ENCODE measurements at places on chromosomes 6 and 20. TPM values are rescaled to one million over a fixed set of nuclear protein-coding genes. Genes with fewer than 3 reads are reported as not detected.

DNA sequence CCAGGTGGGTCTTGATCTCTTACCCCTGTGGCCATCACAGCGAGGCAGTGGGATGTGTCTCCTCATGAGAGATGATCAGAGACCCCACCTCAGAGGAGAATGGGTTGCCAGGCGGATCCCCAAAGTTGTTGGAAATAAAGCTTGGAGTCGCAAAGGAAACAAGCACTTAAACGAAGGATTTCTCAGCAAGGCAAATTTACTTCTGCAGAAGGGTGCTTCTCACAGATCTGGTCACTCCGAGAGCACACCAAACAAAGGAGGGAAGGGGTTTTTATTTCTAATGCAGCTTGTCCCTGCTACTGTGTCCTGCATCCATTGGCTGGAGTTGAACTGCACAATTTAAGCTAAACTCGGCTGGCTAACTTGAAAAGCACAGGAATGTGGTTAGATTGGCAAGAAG lies 466.6 kb upstream of the EYS start:
- no peak overlapping the region for H3K27ac ChIP-seq
- no peaks in the 10 kb centered on the region for H3K4me1 ChIP-seq
- H3K27me3 ChIP-seq, result no peaks in the 10 kb centered on the region
- no peak overlapping the region for H3K4me3 ChIP-seq
- no peaks in the 10 kb centered on the region for H3K36me3 ChIP-seq

DNA sequence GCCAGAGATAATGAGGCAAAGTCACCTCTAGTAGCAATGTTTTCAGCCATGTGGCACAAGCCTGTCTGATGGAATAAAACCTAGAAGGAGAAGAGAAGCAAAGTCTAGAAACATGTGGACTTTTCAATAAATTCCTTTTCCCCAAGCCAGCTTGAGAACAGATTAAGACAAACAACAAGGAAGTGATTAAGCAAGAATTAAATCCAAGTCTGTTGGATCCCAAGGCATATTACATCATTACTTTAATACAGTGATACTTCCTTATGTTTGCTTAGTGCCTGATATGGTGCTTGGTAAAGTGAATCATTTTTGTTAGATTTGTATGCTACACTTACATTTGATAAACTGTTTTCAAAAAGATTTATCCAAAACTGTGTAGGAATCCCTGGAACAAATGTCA lies 260.3 kb upstream of the FAM83B start:
- DNase-seq, result peak; percentile 56
- H3K4me3 ChIP-seq, result no peak overlapping the region
- H3K36me3 ChIP-seq, result no peaks in the 10 kb centered on the region
- no peaks in the 10 kb centered on the region for H3K4me1 ChIP-seq
- H3K27ac ChIP-seq, result no peak overlapping the region
- H3K27me3 ChIP-seq, result no peaks in the 10 kb centered on the region

GRCh38 chr6:4776131-4776492 lies at the start of gene CDYL:
Gene CDYL, plus strand, starts transcription at chr6:4776404. Its CDS starts 380 bp downstream, at chr6:4776784.
- no peaks in the 10 kb centered on the region for H3K36me3 ChIP-seq
- no peak within 1 kb of the TSS for H3K27ac ChIP-seq
- no peaks in the 10 kb centered on the region for H3K4me1 ChIP-seq

DNA sequence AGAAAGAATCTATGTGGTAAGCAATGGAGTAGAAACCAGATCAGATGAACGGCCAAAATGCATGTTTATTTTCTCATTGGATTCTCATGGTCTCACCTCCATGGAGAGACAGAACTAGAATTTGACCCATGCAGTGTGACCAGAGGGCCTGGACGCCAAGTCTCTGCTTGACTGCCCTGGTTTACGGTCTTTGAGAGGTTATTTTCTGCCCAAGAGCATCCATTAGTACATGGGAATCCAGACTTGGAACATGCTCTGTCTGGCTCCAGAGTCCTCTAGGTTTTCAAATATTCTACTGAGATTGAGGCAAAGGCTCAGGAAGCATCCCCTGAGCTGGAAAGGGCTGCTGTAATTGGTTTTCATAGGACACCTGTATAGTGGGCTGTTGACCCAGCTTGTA lies 45.5 kb upstream of the UST start:
- H3K27ac ChIP-seq, result no peak overlapping the region
- no peaks in the 10 kb centered on the region for H3K27me3 ChIP-seq
- peaks cover 12% of the 10 kb centered on the region for H3K4me1 ChIP-seq
- H3K4me3 ChIP-seq, result peak overlapping the region; percentile 54
- no peak for DNase-seq
- no peaks in the 10 kb centered on the region for H3K36me3 ChIP-seq

GRCh38 chr20:41654292-41654691 lies 36.1 kb upstream of the CHD6 start:
- H3K36me3 ChIP-seq, result no peaks in the 10 kb centered on the region
- no peaks in the 10 kb centered on the region for H3K27me3 ChIP-seq
- DNase-seq, result no peak
- no peak overlapping the region for H3K27ac ChIP-seq
- no peak overlapping the region for H3K4me3 ChIP-seq

- no peak overlapping the region for H3K4me3 ChIP-seq
- H3K27ac ChIP-seq, result no peak overlapping the region
- DNase-seq, result peak; percentile 52
- no peaks in the 10 kb centered on the region for H3K4me1 ChIP-seq
- no peaks in the 10 kb centered on the region for H3K36me3 ChIP-seq
- no peaks in the 10 kb centered on the region for H3K27me3 ChIP-seq
Measured at GRCh38 chr20:9955646-9956045, 79.1 kb upstream of the ANKEF1 start.

DNA sequence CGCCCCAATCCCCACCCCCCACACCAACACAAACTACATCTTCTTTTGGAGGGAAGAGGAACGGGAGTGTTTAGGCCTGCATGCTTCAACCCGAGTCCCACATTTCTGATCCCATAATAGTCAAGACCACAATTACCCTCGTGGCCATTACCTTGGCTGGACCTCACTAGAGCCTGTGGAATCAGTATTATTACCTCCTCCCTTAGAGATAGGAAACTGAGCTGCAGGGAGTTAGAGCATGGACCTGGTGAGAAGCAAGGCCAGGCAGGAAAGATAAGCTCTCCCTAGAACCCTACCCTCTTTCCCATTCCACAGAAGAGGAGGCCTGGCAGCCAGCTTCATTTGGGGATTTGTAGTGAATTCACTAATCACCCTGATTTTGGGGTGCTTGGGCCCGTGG lies 74.1 kb downstream of the NCR2 start:
- no peak for DNase-seq
- no peaks in the 10 kb centered on the region for H3K4me1 ChIP-seq
- H3K36me3 ChIP-seq, result no peaks in the 10 kb centered on the region

GRCh38 chr6:111129013-111129412 lies 41.7 kb downstream of the SLC16A10 start:
- no peak overlapping the region for H3K27ac ChIP-seq
- H3K36me3 ChIP-seq, result no peaks in the 10 kb centered on the region
- no peaks in the 10 kb centered on the region for H3K27me3 ChIP-seq
- peak; percentile 8 for DNase-seq

DNA sequence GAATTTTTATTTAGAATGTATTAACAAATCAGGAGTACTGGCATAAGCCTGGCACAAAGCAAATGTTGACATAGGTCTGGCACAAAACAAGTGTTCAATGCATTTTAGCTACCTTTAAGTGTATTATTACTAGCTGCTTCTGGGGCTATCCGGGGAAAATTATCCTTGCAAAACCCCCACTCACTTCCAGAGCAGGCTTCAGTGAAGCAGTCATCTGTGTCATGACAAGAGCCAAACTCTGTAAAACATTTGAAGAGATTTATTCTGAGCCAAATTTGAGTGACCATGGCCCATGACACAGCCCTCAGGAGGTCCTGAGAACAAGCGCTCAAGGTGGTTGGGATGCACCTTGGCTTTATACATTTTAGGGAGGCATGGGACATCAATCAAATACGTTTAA lies 6.4 kb upstream of the TRIM38 start:
- no peaks in the 10 kb centered on the region for H3K27me3 ChIP-seq
- H3K4me3 ChIP-seq, result no peak overlapping the region

- peak; percentile 100 for DNase-seq
- H3K27ac ChIP-seq, result peak overlapping the region; percentile 99
- peak overlapping the region; percentile 38 for H3K4me3 ChIP-seq
- no peaks in the 10 kb centered on the region for H3K36me3 ChIP-seq
- no peaks in the 10 kb centered on the region for H3K27me3 ChIP-seq
- peaks cover 48% of the 10 kb centered on the region for H3K4me1 ChIP-seq
Measured at GRCh38 chr20:45779011-45779915, 12.4 kb downstream of the WFDC3 start.

GRCh38 chr20:63121749-63122405 lies 94.1 kb downstream of the YTHDF1 start:
- H3K27ac ChIP-seq, result no peak overlapping the region
- H3K4me1 ChIP-seq, result no peaks in the 10 kb centered on the region

DNA sequence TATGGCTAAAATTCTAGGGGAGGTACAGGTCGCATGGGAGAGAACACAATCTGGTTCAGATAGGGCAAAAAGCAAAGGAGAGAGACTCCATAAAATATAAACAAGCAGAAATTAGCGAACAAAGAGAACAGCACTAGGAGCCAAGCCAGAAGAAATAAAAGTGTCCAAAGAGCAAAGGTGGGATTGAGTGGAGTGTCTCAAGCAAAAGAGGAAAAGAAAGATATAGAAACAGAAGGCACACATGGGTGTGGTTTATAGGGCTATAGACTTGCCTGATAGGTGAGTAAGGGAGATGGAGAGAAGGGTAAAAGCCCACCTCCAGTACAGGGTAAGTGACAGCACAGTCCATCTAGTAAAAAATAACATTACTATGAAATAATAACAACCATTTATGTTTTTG lies 36.5 kb upstream of the IRAK1BP1 start:
- H3K4me3 ChIP-seq, result no peak overlapping the region
- H3K27ac ChIP-seq, result no peak overlapping the region
- no peaks in the 10 kb centered on the region for H3K36me3 ChIP-seq
- no peaks in the 10 kb centered on the region for H3K4me1 ChIP-seq
- DNase-seq, result no peak

DNA sequence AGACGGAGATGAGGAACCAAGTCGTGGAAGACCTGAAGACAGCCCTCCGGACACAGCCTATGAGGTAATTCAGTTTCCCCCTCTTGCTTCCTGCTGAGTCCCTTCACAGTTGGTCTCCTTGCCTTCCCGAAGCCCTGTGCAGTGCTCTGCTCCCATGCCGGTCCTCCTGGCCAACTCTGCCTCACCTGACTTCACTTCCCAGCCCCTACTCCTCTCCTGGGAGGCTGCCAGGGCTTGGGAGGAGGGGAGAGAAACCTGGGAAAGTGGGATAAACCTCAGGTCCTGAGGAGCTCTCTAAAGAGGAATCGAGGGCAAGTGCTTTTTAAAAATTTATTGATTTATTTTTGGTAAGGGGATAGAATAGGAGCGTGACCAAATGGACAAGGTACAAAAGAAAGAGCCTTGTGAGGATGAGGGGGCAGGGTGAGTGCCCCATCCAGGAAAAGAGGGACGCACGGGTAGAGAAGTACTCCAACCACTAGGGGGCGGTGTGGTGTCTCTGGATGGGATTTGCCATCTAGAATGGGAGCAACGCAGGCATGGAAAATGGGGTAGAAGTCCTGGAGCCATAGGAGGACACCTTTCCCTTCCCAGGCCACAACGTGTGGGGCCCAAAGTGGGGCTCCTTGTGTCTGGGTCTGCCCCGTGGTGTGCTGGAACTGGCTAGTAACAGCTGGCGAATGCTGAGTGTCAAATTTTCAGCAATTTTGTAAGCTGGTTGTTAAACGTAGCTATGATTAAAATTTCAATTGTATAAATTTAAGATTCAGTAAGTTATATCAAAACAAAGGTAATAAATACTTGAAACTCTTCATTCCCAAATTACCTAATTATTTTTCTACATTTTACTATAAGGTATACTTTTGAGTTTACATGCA lies 69.0 kb downstream of the MOCS1 start:
- H3K4me1 ChIP-seq, result no peaks in the 10 kb centered on the region
- no peaks in the 10 kb centered on the region for H3K27me3 ChIP-seq
- H3K36me3 ChIP-seq, result no peaks in the 10 kb centered on the region
- no peak overlapping the region for H3K27ac ChIP-seq
- H3K4me3 ChIP-seq, result no peak overlapping the region

DNA sequence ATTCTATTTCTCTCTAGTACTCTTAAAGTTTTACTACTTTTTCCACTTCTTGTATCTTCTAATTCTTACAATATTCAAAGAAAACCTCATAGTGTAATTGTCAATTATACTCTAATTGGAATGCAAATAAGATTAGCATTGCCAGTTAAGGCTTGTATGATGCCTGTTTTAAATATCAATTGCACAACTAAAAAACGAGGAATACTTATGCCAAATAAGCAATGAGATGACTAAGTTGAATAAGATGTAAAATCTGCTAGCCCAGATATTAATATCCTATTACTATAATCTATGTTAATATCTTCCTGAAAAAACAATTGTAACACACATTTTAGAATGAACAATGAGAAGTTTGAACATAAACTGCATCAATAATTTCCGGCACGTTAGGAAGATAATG lies 13.3 kb upstream of the AKAP7 start:
- no peaks in the 10 kb centered on the region for H3K27me3 ChIP-seq
- H3K27ac ChIP-seq, result no peak overlapping the region
- no peak overlapping the region for H3K4me3 ChIP-seq

DNA sequence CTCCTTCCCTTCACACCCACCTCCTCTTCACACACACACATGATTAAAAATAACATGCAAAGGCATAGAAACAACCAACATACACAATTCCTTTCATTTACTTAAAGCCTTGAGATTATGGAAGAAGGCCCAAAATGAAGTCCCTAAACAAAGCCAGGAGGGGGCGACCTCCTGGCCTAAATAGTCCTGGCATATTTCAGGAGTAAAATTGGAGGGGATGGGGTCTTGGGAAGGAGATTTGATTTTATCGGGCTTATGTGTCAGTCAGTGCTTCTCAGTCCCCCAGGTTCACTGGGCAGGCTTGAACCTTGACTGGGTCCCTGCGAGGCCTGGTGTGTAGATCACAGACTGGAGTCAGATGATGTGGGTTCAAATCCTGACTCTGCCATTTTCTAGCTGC lies 266.4 kb downstream of the SAMD5 start:
- H3K4me1 ChIP-seq, result no peaks in the 10 kb centered on the region
- H3K4me3 ChIP-seq, result no peak overlapping the region
- H3K27me3 ChIP-seq, result no peaks in the 10 kb centered on the region
- no peak for DNase-seq

GRCh38 chr20:31568041-31568731 lies 36.9 kb upstream of the ID1 start:
- peaks cover 58% of the 10 kb centered on the region for H3K4me1 ChIP-seq
- H3K27me3 ChIP-seq, result no peaks in the 10 kb centered on the region
- peak overlapping the region; percentile 30 for H3K27ac ChIP-seq
- no peak overlapping the region for H3K4me3 ChIP-seq

DNA sequence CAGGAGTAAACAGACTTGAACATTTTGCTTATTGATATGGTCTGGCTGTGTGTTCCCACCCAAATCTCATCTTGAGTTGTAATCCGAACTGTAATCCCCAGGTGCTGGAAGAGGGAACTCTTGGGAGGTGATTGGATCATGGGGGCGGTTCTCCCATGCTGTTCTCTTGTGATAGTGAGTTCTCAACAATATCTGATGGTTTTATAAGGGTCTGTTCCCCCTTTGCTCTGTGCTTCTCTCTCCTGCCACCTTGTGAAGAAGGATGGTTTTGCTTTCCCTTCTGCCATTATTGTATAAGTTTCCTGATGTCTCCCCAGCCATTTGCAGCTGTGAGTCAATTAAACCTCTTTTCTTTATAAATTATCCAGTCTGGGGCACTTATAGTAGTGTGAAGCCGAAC lies 40.0 kb downstream of the MYLIP start:
- H3K4me1 ChIP-seq, result no peaks in the 10 kb centered on the region
- no peak overlapping the region for H3K27ac ChIP-seq
- no peak for DNase-seq

Gene OPN5
- not detected for total RNA-seq

Gene TRIM31
- total RNA-seq, result not detected

Gene SLC24A3
- total RNA-seq, result 0.79 TPM

Gene SRSF12
- total RNA-seq, result 7.0 TPM

Gene MAP3K7
- total RNA-seq, result 33.8 TPM

Gene MOCS1
- total RNA-seq, result 16.0 TPM

Measured in astrocyte (in vitro differentiated cells and primary cell).